Activated naive CD4-positive, alpha-beta T cell treated with anti-CD3 and anti-CD28 coated beads for 36 hours (primary cell): ENCODE measurements at places on chromosomes 3 and 15. TPM values are rescaled to one million over a fixed set of nuclear protein-coding genes. Genes with fewer than 3 reads are reported as not detected.

DNA sequence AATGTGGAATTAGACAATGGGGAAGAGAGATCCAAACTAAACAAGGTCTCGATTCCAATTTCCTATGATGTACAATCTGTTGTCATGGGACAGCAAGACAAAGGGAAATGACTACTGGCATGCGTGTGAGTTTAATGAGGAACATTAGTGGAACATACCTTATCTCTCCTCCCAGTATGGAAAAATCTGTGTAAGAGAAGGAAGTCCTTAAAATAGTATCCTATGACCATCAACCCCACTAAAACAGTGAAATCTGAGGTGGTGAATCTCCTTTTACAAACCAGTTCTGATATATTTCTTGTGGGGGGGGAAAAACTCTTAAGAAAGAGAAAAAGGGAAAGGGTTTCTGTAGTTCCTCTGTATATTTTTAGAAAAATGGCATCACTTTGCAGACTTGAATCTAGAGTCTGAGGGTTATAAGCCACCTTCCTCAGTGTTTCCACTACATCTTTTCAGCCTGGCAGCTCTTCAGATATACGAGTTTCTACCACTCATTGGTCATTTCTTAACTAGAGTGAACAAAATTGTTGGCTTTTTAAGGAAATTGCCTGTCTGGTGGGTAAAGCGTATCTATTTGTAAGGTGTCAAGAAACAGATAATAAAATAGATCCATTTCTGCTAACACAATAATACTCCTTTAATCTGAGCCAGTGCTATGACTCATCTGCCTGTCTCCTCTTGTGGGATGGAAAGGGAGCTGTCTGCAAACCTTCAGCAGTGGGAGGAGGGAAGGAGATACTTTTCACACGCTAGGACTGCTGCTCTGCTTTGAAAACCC is 3.0 kb upstream of the TNFAIP8L3 start:
- no peak overlapping the region for H3K27ac ChIP-seq
- no peak overlapping the region for H3K4me3 ChIP-seq
- H3K36me3 ChIP-seq: no peaks in the 10 kb centered on the region
- H3K27me3 ChIP-seq: peaks cover 57% of the 10 kb centered on the region
- H3K4me1 ChIP-seq: peaks cover 4% of the 10 kb centered on the region

DNA sequence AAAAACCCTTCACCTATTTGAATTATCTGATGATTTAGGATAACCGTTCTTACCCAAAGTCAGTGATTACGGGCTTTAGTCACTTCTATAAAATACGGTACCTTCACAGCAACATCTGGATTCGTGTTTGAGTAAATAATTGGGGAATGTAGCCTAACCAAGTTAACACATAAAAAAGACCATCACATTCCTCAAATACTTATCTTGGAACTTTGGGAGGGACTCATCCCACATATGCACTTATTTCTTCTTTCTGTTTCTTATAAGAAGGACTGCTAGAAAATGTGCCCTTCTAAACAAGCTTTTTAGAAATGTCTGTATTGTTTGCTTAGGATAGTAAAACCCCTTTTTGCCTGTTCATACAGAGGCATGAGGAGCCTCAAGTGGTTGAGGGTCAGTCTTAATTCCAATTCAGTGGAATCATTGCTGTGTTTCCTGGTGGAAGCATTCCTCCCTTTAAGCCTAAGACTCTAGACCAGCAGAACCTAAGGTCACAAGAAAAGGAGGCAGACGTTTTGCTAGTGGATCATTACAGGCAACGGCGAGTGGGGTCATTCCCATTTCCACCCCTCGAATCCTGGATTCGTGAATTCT is 67.5 kb downstream of the TMEM44 start:
- no peak for DNase-seq
- H3K27me3 ChIP-seq: peaks cover 7% of the 10 kb centered on the region
- H3K27ac ChIP-seq: no peak overlapping the region
- H3K4me3 ChIP-seq: no peak overlapping the region
- H3K36me3 ChIP-seq: no peaks in the 10 kb centered on the region

GRCh38 chr3:73681610-73682009 is 56.9 kb upstream of the PDZRN3 start:
- H3K4me1 ChIP-seq: no peaks in the 10 kb centered on the region
- no peaks in the 10 kb centered on the region for H3K27me3 ChIP-seq
- H3K27ac ChIP-seq: no peak overlapping the region
- H3K36me3 ChIP-seq: no peaks in the 10 kb centered on the region
- no peak overlapping the region for H3K4me3 ChIP-seq

DNA sequence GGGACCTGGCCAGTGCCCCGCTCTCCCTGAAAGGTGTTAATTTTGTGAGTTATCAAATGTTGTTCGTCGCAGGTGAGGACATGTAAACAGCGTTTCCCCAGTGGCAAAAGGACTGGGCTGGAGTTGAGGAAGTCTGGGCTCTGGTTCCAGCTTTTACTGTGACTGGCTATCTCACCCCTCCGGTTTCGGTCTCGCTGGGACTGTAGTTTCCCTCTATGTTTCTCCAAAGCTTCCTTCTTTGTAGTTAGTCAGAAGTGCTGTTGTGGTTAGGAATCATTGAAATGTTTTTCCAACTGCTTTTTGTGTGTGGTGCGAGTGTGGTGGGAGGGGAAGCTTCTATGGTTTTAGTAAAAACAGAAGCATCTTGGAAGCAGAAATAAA is 990 bp upstream of the CLDN1 start:
- no peak overlapping the region for H3K27ac ChIP-seq
- peaks cover 40% of the 10 kb centered on the region for H3K27me3 ChIP-seq
- H3K4me1 ChIP-seq: peaks cover 30% of the 10 kb centered on the region
- no peaks in the 10 kb centered on the region for H3K36me3 ChIP-seq

DNA sequence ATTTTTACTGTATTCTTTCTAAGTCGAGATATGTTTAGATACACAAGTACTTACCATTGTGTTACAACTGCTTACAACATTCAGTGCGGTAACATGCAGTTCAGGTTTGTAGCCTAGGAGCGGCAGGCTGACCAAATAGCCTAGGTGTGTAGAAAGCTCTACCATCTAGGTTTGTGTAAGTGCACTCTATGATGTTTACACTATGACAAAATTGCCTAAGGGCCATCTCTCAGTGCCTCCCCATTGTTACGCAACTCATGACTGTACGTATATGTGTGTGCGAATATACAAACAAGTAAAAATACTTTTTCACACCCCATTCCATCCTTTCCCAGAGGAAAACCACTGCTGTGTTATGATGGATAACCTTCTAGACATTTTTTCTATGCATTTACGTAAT is 44.3 kb downstream of the PXYLP1 start:
- DNase-seq: no peak
- no peaks in the 10 kb centered on the region for H3K27me3 ChIP-seq
- no peak overlapping the region for H3K4me3 ChIP-seq

GRCh38 chr3:31213869-31214486 is 318.7 kb upstream of the STT3B start:
- H3K4me1 ChIP-seq: peaks cover 88% of the 10 kb centered on the region
- H3K4me3 ChIP-seq: no peak overlapping the region
- peak; percentile 49 for DNase-seq
- H3K36me3 ChIP-seq: no peaks in the 10 kb centered on the region
- H3K27ac ChIP-seq: peak overlapping the region; percentile 3
- H3K27me3 ChIP-seq: no peaks in the 10 kb centered on the region

The CYP1A2 gene
- total RNA-seq: not detected

The TGM4 gene
- total RNA-seq: not detected

DNA sequence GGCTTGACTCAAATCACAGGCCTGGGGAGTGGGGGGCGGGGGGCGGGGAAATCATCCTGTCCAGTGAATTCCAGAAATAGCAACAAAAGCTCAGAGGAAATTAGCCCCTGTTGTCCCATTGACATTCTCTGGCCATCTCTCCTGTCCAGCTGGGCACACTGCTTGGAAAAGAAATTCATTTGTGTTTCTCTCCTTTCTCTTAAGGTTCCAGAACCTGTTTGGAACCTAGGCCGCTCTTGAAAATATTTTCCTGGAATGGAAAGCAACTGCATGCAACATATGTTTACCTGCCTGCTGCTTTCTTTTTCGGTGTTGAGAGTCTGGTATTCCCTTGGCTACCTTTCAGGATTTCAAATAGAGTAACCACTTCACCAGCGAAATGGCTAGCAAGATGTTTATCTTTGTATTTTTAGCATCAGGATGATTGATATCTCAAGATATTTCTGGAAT is 169.0 kb downstream of the GHSR start:
- no peaks in the 10 kb centered on the region for H3K27me3 ChIP-seq
- no peak for DNase-seq
- H3K36me3 ChIP-seq: peaks cover 2% of the 10 kb centered on the region
- no peaks in the 10 kb centered on the region for H3K4me1 ChIP-seq
- H3K4me3 ChIP-seq: no peak overlapping the region

The SATB1 gene
- total RNA-seq: 305 TPM

DNA sequence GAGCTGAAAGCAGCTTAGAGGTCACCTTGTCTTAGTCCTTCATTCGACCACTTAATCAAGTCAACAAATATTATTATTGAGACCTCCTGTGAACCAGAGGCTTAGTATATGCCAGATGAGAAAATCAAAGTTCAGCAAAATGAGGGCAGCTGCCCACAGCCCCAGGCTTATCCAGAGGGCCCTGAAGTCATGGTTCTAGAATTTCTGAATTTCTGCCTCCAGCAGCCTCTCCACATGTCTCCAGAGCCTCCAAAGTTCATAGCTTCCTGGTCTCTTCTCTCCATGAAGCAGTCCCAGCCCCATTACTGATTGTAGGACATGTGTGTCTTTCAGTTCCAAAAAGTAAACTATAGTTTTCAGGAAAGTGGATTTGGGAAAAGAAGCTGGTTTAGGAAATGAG is 96.9 kb upstream of the TSC22D2 start:
- no peak for DNase-seq
- no peaks in the 10 kb centered on the region for H3K36me3 ChIP-seq
- no peak overlapping the region for H3K4me3 ChIP-seq
- H3K27me3 ChIP-seq: peaks cover 4% of the 10 kb centered on the region

GRCh38 chr15:75436881-75437280 is 14.6 kb downstream of the SIN3A start:
- no peak overlapping the region for H3K27ac ChIP-seq
- no peak for DNase-seq
- H3K36me3 ChIP-seq: peaks cover 26% of the 10 kb centered on the region
- no peak overlapping the region for H3K4me3 ChIP-seq

- H3K4me3 ChIP-seq: no peak overlapping the region
- no peaks in the 10 kb centered on the region for H3K27me3 ChIP-seq
- DNase-seq: no peak
Observed at GRCh38 chr3:145144361-145144760, 1016.6 kb downstream of the PLOD2 start.

- H3K36me3 ChIP-seq: no peaks in the 10 kb centered on the region
- H3K27me3 ChIP-seq: no peaks in the 10 kb centered on the region
- no peaks in the 10 kb centered on the region for H3K4me1 ChIP-seq
Observed at GRCh38 chr3:195099951-195100785, 170.8 kb downstream of the XXYLT1 start.

DNA sequence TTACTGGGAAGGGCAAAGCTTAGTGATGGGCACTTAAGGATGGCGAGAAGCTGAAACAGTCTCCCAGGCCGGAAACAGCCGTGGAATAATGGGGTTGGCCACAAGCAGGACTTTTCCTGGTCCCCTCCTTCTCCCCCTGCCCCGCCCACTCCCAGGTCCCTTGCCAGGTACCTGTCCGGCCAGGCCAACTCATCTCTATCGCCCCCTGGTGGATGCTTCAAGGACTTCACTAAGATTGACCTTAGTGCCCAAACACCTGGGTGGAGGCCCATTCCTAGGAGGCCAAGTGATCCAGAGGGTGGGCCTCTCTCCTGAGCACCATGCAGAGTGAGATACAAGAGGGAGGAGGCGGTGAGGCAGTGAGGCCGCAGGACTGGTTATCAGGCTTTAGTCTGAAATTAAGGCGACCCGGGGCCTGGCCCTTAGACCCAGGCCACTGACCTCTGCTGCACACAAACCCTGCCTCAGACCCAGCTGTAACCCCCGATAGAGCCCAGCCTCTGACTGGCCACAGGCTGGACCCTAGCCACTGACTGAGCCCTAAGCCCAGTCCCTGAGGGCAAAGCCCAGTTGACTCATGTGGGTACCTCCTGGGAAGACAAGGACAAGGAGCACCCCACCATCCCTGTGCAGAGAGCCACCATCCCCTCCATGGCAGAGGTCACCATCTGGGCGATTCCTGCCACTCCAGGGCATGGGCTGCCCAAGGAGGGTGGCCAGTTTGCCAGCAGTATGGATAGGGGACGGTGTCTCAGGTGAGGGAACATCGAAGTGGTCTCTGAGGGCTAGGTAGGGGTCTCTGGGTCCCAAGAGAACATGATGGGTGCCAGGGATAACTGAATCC is 37.6 kb downstream of the VIPR1 start:
- no peak overlapping the region for H3K4me3 ChIP-seq
- DNase-seq: peak; percentile 78
- no peak overlapping the region for H3K27ac ChIP-seq
- H3K27me3 ChIP-seq: no peaks in the 10 kb centered on the region
- H3K36me3 ChIP-seq: no peaks in the 10 kb centered on the region
- H3K4me1 ChIP-seq: peaks cover 5% of the 10 kb centered on the region

The CASR gene
- not detected for total RNA-seq

DNA sequence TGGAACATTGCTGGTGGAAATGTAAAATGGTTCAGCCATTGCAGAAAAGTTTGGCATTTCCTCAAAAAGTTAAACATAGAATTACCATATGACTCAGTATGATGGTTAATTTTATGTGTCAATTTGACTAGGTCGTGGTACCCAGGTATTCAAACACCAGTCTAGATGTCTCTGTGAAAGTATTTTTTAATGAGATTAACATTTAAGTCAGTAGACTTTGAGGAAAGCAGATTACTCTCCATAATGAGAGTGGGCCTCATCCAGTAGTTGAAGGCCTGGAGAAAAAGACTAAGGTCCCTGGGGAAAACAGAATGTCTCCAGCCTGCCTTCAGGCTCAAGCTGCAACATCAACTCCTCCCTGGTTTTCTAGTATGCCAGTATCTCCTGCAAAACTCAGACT is 42.3 kb upstream of the TMEM87A start:
- no peak for DNase-seq
- H3K4me3 ChIP-seq: no peak overlapping the region
- no peaks in the 10 kb centered on the region for H3K27me3 ChIP-seq
- H3K27ac ChIP-seq: no peak overlapping the region
- peaks cover 12% of the 10 kb centered on the region for H3K36me3 ChIP-seq

GRCh38 chr3:176513604-176514003 is 683.7 kb downstream of the TBL1XR1 start:
- H3K27me3 ChIP-seq: no peaks in the 10 kb centered on the region
- no peaks in the 10 kb centered on the region for H3K4me1 ChIP-seq
- H3K27ac ChIP-seq: no peak overlapping the region
- DNase-seq: peak; percentile 20
- no peak overlapping the region for H3K4me3 ChIP-seq
- peaks cover 4% of the 10 kb centered on the region for H3K36me3 ChIP-seq
